Fibroblast of skin of scalp (primary cell): ENCODE measurements at places on chromosomes 11 and 22.
A peak's percentile ranks its signal among the peaks of the same experiment; 100 is the strongest.

GRCh38 chr11:61442616-61443015, 12.7 kb downstream of the SDHAF2 start:
- no peak for DNase-seq

- DNase-seq: peak; percentile 22
Measured at GRCh38 chr22:31944700-31945442, 536 bp downstream of the YWHAH start.

- peak; percentile 82 for DNase-seq
Measured at GRCh38 chr22:27401321-27401720, 400.2 kb downstream of the MN1 start.

GRCh38 chr11:86735451-86736290, 63.3 kb upstream of the ME3 start:
- DNase-seq: peak; percentile 89

GRCh38 chr11:62499944-62500649, 46.5 kb downstream of the AHNAK start:
- no peak for DNase-seq

- no peak for DNase-seq
Measured at GRCh38 chr11:488992-489391, 18.1 kb downstream of the RNH1 start.

GRCh38 chr22:33674357-33674756, 245.9 kb downstream of the LARGE1 start:
- no peak for DNase-seq

- no peak for DNase-seq
Measured at GRCh38 chr11:100602716-100603115, 84.4 kb upstream of the ARHGAP42 start.

GRCh38 chr11:59957094-59957493, 6.7 kb upstream of the OOSP4A start:
- DNase-seq: no peak

DNA sequence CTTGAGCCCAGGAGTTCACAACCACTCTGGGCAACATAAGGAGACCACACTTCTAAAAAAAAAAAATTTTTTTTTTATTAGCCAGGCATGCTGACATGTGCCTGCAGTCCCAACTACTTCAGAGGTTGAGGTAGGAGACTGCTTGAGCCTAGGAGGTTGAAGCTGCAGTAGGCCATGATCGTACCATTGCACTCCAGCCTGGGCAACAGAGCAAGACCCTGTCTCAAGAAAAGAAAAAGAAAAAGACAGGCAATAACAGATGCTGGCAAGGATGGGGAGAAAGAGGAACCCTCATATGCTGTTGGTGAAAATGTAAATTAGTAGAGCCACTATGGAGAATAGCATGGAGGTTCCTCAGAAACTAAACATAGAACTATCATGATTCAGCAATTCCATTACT, 64.8 kb downstream of the PAK1 start:
- no peak for DNase-seq

- DNase-seq: peak; percentile 38
Measured at GRCh38 chr11:129313541-129314297, 61.9 kb upstream of the BARX2 start.

GRCh38 chr11:40010011-40010410, 1449.4 kb downstream of the LRRC4C start:
- DNase-seq: no peak

DNA sequence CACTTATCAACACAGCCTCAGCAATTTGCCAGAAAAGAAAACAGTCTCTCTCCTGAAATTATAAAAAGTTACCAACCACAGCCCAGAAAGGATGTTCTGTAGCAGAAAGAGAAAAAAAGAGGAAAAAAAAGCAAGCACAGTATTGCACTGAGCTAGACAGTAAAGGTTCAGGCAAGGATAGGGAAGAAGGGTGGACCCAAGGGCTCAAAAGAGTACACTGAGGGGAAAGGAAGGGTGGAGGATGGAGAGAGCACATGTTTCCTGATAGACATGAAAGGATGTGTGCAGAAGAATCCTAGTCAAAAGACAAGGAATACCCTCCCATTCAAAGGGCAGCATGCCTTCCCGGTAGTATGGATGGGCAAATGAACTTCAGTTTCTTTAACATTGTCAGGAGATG, 59.1 kb downstream of the RRAS2 start:
- no peak for DNase-seq

DNA sequence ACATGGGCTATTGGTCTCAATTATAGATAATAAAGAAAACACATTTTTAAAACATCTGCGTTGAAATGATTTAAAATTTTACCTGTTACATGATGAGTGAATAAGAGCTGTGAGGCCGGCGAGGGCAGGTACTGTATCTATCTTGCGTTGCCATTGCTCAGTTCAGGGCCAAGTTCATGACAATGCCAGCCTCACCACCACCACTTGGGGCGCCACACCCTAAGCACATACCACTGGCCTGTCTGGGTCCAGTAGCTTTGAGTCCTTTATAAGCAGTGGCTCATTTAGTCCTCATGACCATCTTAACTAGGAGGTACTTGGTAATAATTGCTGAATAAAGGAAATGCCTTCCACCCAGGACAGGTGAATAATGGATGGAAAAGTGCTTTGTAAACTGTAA, 14.5 kb upstream of the MB start:
- DNase-seq: peak; percentile 42

- no peak for DNase-seq
Measured at GRCh38 chr11:119839476-119840133, 110.6 kb upstream of the NECTIN1 start.

GRCh38 chr11:115527534-115528125, 23.4 kb upstream of the CADM1 start:
- no peak for DNase-seq
